NCI-H748 treated with DMSO at 0.1 percent for 48 hours (cell line): ENCODE measurements at places on chromosomes 5 and 9.

DNA sequence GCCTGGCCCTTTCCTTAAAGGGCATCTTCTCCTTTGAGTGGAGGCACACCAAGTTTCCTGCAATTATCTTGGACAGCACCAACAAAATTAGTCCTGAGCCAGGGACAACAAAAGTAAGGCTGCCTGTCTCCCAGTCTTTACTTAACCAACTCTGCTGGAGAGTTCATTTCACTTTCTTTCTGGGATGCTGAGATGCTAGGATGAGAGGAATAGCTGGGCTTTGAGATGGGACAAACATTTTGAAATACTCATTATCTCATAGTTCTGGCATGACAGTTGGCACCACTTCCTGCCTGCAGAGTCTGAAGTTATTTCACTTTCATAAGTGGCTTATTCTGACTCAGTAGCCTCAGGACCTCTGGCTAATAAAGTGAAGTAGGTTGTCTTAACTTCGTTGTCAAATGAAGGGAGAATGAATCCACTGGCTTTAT lies 157.0 kb downstream of the C9orf152 start:
- no peak for DNase-seq

DNA sequence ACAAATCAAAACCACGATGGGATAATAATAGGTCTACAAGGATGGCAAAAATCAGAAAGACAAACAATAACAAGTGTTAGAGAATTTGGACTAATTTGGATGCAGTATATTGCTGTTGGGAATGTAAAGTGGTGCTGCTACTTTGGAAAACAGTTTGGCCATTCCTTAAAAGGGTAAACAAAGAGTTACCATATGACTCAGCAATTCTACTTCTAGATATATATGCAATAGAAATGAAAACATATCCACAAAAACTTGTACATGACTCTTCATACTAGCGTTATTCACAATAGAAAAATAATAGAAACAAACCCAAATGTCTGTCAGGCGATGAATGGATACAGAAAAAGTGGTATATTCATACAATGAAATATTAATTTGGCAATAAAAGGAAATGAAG lies 58.3 kb downstream of the JAK2 start:
- DNase-seq, result no peak

GRCh38 chr5:140182803-140183367 lies 7.9 kb downstream of the CYSTM1 start:
- no peak for DNase-seq

DNA sequence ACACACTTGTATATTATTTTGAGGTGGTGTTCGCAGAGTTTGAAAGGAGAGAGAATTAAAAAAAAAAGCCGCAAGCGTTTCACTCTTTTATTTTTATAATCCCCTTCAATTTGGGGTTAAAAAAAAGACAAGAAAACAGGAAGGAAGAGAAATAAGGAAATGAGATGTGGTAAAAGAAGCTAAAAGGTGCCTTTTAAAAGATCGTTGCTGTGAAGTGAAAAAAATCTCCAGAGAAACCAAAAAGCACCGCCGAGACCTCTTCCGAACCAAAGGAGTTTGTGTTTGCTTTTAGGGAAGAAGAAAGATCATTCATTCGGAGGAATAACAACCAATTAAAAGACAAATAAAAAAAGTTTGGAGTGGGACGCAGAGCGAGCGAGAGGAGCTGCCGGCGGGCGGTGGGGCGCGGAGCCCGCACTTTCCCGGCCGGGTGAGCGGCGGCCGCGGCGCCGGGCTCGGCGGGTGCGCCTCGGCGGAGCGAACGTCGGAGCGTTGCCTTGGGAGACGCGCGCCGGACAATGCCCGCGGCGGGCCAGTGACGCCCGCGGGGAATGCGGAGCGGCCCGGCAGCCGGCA lies 355 bp downstream of the TLE4 start:
- no peak for DNase-seq

DNA sequence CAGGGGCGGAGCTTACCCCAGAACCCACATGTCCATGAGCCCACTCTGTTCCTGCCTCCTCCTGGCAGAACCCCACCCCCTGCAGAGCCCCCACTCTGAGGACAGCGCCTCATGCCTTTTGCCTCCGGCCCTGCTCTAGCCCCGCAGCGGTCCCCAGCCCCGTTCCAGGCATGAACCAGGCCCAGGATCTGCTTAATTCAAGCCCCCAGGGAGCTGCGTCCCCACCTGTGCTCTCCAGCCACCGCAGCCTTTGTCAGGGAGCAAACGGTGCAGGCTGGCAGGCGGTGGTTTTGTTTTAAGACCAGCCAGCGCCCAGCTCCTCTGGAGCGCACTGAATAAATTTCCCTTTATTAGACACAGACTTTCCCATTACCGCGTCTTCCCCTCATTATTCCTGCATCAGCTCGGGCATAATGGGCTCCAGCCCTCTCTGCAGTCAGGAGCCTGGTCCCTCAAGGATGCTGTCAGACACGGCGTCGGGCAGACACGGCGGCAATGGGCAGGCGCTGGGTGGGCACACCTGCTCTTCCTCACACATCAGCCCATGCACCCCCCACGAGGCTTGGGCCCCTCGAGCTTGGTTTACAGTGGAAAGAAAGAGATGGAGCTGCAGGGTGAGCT lies 137.6 kb downstream of the OLFM1 start:
- DNase-seq, result no peak

- no peak for DNase-seq
Measured at GRCh38 chr5:98464737-98465330, 308.6 kb upstream of the RGMB start.

DNA sequence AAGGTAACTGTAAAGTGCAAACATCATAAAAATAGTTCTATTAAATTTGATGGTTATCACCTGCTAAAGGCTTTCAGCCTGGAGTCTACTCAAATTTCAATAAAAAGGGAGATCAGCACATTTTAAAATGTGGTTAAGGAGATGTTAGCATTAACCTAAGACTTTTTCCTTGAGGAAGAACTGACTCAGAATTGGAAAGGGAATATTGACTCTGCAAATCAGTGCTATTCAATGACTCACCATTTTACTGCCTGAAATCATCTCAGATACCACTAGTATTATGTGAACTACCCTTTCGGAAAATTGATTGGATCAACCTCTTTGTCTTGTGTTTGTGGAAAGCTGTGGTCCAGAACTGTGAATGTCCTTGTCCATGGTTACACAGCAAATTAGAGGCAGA lies 113.3 kb downstream of the ADRB2 start:
- DNase-seq, result no peak

- no peak for DNase-seq
Measured at GRCh38 chr5:173919443-173919842, 31.3 kb downstream of the CPEB4 start.

DNA sequence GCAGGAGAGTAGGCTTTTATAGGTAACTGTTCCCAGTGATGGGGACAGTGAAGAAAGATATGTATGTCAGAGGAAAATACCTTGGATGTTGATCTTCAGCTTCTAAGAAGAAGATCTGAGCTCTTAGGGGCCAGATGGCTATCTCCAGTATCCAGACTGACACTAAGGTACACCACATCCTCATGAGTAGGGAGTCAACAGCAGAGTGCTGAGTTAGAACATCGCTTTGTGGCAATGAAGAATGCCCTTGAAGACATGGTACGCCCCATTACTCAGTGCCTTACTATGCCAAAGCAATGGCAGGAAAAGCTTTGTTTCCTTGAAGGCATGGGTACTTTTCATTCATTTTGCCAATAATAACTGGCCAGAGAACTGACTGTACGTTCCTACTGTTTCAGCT lies 263.7 kb downstream of the CEMIP2 start:
- DNase-seq, result no peak
